ENCODE measurements at places on chromosomes 1 and 21.

- DNase-seq, result no peak
Measured at GRCh38 chr1:119227456-119227855, 87.0 kb upstream of the WARS2 start.

GRCh38 chr1:173205146-173206051, 1.7 kb downstream of the TNFSF4 start:
- no peak for DNase-seq

GRCh38 chr1:230090194-230090711, 23.2 kb downstream of the GALNT2 start:
- DNase-seq, result no peak

DNA sequence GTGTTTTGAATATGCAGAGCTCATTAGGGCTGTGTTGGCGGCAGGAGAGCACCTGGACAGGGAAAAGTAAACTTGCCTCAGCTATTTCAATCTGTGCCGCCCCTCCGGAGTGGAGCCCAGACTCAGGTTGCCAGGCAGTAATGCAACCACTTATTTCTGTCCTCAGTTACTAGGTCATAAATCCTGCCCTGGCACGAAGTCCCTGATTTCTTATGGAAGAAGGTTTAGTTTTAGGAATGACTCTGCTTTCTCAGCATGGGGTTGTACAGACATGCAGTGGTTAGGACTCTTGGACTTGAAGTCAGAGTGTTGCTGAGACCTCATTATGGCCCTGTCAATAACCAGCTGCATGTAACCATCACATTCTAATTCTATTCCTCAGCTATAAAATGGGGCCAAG, 98.3 kb upstream of the FGGY start:
- no peak for DNase-seq

DNA sequence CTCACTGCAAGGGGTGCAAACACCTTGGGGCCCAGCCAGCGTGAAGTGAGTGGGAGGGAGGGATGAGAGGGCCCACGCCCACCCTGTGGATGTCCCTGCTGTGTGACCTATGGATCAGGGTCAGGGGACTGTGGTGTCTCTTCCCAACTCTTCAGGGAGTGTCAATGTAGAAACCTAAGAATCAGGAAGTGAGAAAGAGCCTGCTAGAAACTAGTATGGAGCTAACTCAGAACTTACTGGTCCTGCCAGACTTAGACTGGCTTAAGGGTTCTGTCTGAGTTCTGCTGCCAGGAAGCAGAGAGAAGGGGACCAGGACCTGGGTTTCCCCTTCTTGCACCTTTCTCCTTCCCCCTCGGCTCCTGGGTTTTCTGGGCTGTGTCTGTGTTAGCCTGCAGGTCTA, 1.8 kb upstream of the IL10 start:
- DNase-seq, result no peak

- no peak for DNase-seq
Measured at GRCh38 chr1:160996178-160996577, 24.8 kb downstream of the F11R start.

GRCh38 chr1:106677721-106678120, 378.8 kb upstream of the PRMT6 start:
- DNase-seq, result no peak

DNA sequence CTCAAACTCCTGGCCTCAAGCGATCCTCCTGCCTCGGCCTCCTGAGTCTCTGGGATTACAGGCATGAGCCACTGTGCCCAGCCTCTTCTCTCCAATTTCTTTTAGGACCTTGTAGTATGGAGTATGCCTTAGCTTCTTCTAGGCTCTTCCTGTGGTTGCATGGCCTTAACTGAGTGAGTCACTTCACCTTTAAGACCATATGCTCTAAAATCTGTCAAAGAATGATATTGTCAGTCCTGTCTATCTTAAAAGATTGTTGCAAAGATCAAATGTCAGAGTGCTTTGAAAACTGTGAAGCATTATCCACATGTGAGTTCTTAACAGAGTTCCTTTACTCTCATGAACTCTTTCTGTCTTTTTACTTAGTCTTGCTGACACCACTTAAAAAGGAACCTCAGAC, 37.2 kb downstream of the ATP2B4 start:
- no peak for DNase-seq
